Esophagus mucosa (tissue), 1 donor: ENCODE measurements at places on chromosomes 4 and X. TPM values are rescaled to one million over a fixed set of nuclear protein-coding genes. Genes with fewer than 3 reads are reported as not detected.

DNA sequence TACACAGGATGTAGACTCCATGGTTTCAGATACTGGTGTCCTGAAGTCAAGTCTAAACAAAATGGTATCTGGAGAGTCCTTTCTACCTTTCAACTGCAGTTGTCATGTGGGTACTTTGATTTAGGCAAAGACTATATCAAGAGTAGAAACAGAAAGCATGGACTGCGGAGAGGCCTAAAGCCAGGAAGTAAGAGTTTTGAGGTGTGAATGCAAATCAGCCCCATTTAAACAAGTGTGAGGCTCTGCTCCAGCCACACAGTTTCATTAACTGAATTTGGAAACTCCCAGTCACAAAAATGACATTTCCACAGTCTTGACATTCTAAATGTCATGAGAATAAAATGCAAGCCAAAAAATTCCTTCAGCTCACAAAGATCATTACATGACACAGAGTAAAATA is 87.2 kb upstream of the MCF2 start:
- ATAC-seq, result no peak

DNA sequence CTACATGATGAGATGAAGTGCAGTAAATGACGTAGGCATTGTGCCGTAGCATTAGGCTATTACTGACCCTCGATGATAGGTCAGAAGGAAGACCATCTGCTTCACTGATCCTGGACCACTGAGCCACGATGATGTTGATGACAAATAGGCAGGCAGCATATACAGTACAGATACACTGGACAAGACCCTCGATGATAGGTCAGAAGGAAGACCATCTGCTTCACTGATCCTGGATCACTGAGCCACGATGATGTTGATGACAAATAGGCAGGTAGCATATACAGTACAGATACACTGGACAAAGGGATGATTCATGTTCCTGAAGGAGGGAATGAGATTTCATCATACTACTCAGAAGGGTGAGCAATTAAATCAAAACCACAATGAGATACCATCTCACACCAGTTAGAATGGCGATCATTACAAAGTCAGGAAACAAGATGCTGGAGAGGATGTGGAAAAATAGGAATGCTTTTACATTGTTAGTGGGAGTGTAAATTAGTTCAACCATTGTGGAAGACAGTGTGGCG is 50.9 kb downstream of the BEND4 start:
- peak; percentile 32 for ATAC-seq

DNA sequence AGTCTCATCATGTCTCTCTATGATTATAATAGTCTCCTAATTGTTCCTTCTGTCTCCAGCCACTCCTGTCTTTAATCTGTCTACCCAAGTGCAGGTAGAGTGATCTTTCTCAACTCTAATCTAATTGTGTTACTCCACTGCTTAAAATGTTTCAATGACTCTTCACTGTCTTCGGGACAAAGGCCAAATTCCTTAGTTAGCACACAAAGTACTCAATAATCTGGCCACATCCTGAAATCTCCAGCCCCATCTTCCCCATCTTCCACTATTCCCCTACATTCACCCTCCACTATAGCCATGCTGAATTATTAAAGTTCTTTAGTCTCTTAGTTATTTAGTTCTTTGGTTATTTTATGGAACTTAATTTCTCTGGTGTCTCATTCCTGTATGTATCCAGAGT is 353.3 kb downstream of the OPHN1 start:
- ATAC-seq, result no peak

- no peak for ATAC-seq
These were observed 34.4 kb upstream of the ZFP42 start for GRCh38 chr4:187961171-187961570.

- peak; percentile 19 for ATAC-seq
These were observed 251 bp downstream of the KIAA0232 start for GRCh38 chr4:6782846-6783110.

Gene ODAM
- not detected for total RNA-seq

Gene OTC
- not detected for total RNA-seq

Gene UCP1
- total RNA-seq, result not detected

Gene PLAC8
- total RNA-seq, result 11.2 TPM

Gene NFXL1
- total RNA-seq, result 9.7 TPM
